ENCODE measurements at places on chromosomes 6 and 20.
A peak's percentile ranks its signal among the peaks of the same experiment; 100 is the strongest.

DNA sequence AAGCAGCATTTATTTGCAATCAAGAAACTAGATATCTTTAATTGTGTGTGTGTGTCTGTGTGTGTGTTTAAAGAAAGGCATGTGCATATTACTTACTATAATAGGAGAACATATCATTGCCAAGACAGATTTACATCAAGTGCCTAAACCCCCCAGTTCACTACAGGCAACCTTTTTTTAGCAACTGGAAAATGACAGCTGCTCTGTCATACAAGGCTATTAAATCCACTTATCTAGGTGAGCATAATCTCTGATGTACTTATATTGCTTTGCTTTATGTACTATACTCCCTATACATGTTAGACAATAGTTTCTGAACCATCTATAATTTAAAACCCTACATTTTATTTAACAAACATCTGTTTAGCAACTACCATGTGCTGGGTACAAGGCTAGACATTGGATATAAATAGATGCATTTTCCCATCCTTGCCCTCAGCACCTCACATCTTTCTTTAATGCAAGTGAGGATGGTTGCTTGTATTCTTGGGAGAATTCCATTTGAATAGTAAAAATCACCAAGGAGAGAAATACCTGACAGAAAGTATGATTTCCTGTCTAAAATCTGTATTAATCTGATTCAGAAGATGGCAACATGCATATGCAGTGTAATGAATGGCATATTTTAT is 398.3 kb downstream of the LAMA2 start:
- no peak for DNase-seq
- no peak overlapping the region for H3K27ac ChIP-seq
- no peaks in the 10 kb centered on the region for H3K36me3 ChIP-seq
- no peaks in the 10 kb centered on the region for H3K27me3 ChIP-seq

DNA sequence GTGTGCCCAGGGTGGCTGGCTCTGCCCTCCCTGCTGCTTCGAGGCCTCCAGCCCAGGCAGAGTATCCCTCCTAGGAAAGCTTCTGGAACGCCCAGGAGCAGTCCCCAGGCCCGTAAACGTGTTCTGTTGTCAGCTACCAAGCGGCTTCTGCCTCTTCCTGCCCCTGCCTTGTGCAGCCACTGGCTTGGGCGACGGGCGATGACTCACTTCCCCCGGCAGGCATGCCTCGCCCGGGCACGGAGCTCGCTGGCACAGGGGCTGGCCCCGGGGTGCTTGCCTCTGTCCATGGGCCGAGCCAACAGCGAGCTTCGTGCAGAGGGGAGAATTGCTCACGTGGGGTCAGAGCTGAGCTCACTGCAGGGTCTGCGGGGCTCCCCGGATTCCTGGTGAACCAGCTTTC is 86.7 kb upstream of the THBS2 start:
- H3K27me3 ChIP-seq = no peaks in the 10 kb centered on the region
- no peak overlapping the region for H3K4me3 ChIP-seq
- peaks cover 38% of the 10 kb centered on the region for H3K4me1 ChIP-seq
- peak overlapping the region; percentile 68 for H3K27ac ChIP-seq

GRCh38 chr6:43292763-43293318 is 5.2 kb upstream of the SLC22A7 start:
- no peak overlapping the region for H3K27ac ChIP-seq
- H3K4me1 ChIP-seq = no peaks in the 10 kb centered on the region
- H3K4me3 ChIP-seq = no peak overlapping the region
- no peaks in the 10 kb centered on the region for H3K27me3 ChIP-seq
- no peak for DNase-seq

- no peaks in the 10 kb centered on the region for H3K4me1 ChIP-seq
- H3K27ac ChIP-seq = no peak overlapping the region
- no peak overlapping the region for H3K4me3 ChIP-seq
- no peak for DNase-seq
Measured at GRCh38 chr20:15187612-15188011, 850.2 kb upstream of the FLRT3 start.

- H3K36me3 ChIP-seq = no peaks in the 10 kb centered on the region
- no peak for DNase-seq
- H3K4me3 ChIP-seq = no peak overlapping the region
- H3K4me1 ChIP-seq = peaks cover 6% of the 10 kb centered on the region
- H3K27ac ChIP-seq = no peak overlapping the region
- no peaks in the 10 kb centered on the region for H3K27me3 ChIP-seq
Measured at GRCh38 chr20:35947907-35948306, 6.4 kb downstream of the SCAND1 start.

DNA sequence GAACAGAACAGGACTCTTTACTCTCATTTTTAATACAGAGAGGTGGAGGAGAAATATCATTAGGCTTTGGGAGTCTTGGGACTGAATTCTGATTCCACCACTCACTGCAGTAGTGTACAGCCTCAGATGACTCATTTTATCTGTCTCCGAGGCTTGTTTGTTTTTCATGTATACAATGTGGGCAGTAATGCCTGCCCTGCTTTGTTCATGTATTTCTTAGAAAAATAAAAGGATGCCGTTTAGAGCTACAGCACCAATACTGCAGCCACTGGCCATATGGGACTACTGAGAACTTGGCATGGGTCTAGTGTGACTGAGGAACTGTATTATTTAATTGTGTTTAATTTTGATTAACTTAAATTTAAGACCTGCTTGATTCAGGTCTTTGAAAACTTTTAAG is 41.2 kb upstream of the JAG1 start:
- H3K4me1 ChIP-seq = peaks cover 23% of the 10 kb centered on the region
- H3K27me3 ChIP-seq = no peaks in the 10 kb centered on the region
- H3K27ac ChIP-seq = no peak overlapping the region
- H3K36me3 ChIP-seq = no peaks in the 10 kb centered on the region

DNA sequence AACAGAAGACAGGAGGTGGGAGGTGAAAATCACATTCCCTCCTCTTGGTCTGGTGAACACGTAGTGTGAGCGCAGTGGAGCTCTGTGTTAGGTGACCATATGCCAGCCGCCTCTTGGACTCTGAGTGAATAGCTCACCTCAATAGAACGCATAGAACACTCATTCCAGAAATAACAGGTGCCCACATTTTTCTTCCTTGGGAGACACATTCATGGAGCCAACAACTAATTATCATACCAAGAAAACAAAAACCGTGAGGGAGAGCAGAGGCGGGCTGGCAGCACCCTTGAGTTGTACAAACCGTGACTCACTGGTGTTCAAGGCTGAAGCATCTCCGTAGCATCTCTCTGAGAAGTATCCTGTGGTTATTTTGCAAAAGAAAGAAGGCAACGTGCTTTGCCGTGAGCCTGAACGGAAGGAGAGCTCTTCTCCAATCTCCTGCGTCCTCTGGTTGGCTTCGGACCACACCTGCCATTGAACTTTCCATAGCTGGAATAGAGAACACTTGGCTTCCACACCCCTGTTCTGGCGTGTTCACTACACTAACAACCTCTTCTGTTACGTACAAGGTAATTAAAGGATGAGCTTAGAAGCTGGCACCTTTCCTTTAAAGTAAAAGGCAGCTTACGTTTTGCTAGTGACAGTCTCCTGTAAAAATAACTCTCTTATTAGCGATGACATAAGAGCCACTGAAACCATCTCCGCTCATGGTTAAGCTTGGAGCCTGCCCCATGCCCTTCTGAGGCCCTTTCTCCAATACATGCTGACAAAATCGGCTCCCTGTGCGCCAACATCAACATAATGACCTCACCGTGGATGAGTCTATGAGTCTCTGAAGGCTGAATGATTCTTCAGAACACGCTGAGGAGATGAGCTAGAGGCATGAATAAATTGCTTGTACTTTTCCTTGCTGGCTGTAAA is 30.2 kb upstream of the SGK1 start:
- no peaks in the 10 kb centered on the region for H3K36me3 ChIP-seq
- H3K4me3 ChIP-seq = no peak overlapping the region
- no peak for DNase-seq

DNA sequence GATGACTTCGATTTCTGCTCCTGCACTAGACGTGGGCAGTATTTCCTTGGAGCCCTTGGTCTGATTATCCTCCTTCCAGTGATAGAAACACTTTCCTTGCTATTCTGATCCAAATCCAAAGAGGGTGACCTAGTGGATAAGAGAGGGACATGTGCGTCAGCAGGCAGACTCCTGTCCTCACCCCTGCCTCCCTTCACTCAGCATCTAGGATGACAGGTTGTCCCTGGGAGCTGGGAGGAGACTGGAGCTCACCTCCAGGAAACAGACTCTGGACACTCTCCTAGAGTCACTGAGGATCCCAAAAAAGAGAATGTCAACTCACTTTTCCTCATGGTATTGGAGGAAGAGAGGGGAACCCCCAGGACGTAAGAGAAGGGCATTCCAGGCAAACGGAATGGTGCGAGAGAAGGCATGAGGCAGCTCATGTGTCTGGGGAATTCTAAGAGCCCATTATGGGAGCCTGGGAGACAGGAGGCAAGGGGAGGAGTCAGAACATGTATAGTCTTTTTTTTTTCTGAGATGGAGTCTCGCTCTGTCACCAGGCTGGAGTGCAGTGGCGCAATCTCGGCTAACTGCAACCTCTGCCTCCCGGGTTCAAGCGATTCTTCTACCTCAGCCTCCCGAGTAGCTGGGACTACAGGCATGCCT is 2.2 kb downstream of the C20orf173 start:
- no peaks in the 10 kb centered on the region for H3K36me3 ChIP-seq
- no peak overlapping the region for H3K4me3 ChIP-seq
- no peaks in the 10 kb centered on the region for H3K4me1 ChIP-seq
- no peak for DNase-seq
- no peak overlapping the region for H3K27ac ChIP-seq

GRCh38 chr6:27812805-27813492 is 99.2 kb downstream of the OR2B2 start:
- H3K36me3 ChIP-seq = no peaks in the 10 kb centered on the region
- no peaks in the 10 kb centered on the region for H3K27me3 ChIP-seq
- DNase-seq = no peak
- H3K27ac ChIP-seq = no peak overlapping the region
- no peak overlapping the region for H3K4me3 ChIP-seq
